HS-5 (cell line): ENCODE measurements at places on chromosomes 11 and 22.

GRCh38 chr22:20530368-20531153 is 23.2 kb downstream of the MED15 start:
- no peak for DNase-seq

GRCh38 chr11:73464347-73464746 is 88.1 kb downstream of the RELT start:
- DNase-seq = no peak

DNA sequence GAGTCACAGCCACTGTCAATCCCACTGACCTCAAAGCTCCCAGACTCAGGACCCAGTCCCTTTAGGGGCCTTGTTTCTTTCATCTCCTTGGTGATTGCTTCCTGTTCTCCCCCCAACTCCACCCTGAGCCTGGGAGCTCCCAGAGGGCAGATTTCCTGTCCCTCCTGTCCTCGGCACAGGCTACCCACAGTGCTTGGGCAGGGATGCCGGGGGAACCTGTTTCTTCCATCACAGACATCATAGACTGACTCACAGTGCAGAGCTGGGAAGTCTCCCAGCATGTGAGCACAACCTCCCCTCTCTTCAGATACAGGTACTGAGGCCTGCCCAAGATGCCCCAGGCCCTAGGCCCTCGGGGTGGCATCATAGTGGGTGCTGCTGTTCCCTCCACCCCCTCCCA is 16.6 kb downstream of the TRIM29 start:
- no peak for DNase-seq

DNA sequence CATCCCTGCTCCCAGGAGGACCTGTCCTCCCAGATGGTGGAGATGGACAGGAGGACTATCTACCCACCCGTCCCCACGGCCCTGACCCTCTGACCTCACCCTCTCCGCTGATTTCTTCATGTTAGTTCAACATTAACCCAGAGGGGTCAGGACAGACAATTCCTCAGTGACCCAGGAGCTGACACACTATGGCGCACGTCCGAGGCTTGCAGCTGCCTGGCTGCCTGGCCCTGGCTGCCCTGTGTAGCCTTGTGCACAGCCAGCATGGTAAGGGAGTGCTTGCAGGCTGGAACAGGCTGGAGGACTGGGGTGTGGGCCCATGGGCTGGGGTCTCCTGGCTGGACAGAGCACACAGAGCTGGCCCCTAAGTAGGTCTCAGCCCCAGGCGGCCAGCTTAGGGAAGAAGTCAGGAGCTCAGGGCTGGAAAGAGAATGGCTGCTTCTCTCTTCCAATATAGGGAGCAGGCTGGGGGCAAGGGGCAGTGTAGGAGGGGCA is at the start of gene F2:
TSS of gene F2 (plus strand) at position 166 of the 495 bp plus-strand sequence. CDS start at position 189, 23 bp downstream.
- DNase-seq = no peak

DNA sequence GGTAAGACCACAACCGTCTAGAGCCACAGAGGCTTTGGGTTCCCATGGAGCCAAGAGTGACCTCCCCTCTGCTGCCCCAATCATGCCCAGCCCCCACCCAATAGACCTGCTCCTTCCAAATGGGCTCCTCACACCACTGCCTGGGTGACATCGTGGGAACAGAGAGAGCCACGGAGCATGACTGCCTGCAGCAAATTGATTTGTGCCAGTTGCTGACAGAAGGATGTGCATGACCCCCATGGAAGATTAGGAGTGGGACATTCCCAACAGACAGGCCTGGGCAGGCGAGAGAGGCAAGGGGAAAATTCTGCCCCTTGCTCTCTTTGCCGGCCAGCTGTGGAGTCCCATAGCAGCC is 88.5 kb downstream of the TENM4 start:
- no peak for DNase-seq

GRCh38 chr11:9017773-9018172 is 14.0 kb upstream of the NRIP3 start:
- DNase-seq = no peak

DNA sequence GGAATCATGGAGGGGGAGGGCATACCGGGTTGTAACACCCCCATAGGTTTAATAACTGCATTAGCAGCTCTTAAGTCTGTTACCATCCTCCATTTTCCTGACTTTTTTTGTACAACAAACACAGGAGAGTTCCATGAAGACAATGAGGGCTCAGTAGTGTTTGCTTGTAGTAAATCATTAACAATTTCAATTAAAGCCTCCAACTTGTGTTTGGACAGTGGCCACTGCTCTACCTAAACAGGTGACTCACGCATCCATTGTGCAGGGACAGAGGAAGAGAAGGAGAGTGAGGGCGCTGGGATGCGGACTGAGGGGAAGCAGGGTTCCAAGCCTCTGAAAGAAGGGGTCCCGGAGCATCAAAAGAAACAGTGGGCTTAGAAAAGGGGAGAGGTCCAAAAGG is 21.3 kb upstream of the MTNR1B start:
- DNase-seq = no peak

DNA sequence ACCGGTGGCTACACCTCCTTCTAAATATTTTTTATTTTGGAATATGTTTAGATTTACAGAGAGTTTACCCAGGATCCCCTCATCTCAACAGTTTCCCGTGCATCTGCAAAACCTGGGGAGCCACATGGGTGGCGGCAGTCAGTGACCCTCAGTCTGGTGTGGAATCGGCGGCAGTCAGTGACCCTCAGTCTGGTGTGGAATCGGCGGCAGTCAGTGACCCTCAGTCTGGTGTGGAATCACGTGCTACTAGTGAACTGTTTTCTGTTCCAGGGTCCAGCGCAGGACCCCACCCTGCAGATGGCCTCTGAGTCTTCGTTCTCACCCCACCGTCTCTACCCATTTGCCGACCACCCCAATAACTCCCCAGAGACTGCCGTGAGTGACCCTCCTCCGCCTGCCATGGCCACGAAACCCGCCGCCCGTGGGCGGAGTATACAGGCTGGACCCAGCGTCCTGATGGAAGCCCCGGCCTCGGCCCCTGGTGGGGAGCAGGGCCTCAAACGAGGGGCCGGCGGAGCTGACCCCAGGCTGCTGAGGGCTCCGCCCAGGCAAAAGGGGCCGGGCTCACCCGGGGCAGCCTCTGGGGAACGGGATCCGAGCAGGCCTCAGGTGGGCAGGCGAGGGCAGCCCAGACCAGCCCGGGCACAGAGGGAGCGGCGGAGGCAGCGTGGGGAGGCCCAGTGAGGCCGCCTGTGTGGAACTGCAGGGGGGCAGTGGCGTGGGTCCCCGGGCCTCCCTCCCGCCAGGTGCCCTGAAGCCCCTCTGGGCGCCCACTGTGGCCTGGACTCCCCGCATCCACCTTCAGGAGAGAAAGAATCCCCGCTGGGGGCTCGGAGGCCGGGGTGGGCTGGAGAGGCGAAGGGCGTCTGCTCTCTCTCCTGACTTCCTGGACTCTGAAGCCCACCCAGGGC is 2.5 kb downstream of the IL17REL start:
- DNase-seq = no peak

GRCh38 chr11:73752216-73752867 is 8.5 kb downstream of the RAB6A start:
- no peak for DNase-seq

DNA sequence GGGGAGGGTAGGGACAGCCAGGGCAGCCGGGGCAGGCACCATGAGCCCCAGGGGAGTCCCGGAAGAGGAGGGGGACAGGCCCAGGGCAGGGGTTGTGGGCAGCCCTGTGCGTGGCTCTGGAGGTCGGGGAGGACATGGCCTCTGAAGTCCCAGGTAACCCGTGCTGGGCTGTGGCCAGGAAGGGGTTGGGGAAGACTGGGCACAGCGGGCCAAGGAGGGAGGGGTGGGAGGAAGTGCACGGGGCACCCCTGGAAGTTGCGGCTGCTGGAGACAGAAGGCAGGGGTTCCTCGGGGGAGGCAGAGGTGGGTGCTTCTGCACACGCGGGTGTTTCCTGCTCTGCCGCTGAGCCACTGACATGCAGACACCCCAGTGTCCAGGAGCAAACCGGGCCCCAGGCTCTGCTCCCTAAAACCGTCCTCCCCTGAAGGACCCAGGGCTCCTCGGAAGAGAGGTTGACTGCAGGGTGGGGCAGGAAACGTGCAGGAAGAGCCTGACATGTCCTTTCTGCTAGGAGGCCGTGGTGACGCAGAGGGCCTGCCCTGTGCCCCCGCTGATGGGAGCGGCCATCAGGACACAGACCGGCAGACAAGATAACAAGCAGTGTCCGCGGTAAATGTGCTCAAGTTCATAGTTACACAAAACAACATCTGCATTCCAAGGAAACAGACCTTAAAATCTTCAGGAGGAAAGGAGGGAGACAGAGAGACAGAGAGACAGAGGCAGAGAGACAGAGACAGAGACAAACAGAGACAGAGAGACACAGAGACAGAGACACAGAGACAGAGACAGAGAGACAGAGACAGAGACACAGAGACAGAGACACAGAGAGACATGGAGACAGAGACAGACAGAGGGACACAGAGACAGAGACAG is 5.7 kb downstream of the TNNI2 start:
- no peak for DNase-seq

GRCh38 chr22:31241200-31241599 is 29.1 kb downstream of the LIMK2 start:
- no peak for DNase-seq

DNA sequence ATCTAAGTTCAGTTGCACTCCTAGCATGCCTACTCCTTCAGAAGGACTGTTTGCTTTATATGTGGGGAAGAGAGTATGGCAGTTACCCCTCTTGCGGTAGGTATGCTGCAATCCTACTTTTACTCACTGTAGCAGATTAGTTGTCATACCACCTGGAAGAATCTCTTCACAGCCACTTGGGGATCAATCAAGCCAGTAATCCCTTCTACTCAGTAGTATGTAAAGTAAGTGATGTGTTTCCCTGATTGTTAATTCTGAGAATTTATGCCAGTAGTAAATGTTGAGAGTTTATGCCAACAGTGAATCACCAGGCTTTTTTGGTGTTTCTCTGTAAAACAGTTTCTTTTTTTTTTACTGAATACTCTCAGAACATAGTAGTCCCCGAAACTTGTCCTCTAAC is 34.4 kb downstream of the PRMT3 start:
- no peak for DNase-seq

GRCh38 chr11:65947603-65948125 is 2.4 kb downstream of the TSGA10IP start:
- no peak for DNase-seq

DNA sequence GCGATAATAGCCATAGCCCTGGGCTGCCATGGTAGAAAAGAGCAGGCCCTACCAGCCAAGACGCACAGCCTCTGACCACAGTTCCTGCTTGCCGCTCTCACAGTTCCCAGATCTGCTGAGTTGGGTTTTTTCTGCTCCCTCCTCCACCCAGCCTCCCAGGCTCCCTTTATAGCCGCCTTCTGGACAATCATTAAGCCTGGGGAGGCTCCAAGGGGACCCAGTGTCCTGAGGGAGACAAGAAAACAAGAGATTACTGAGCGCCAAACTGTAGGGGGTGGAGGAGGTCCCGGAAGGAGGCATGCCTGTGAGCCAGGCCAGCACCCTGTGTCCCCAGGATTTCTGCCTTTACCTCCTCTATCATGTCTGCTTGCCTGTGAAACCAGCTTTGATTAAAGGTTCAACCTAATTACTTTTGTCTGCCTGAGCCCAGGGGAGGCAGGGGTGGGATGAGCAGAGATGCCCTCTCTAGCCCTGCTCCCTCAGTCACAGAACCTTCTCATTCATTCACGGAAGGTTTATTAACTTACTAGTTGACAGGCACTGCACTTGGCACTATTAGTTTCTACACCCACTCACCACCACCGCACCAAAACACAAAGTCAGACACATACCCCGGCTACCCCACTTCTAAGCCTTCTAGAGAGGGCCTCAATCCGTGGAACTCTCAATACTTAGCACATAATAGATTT is 1.2 kb downstream of the SLC37A4 start:
- DNase-seq = no peak

DNA sequence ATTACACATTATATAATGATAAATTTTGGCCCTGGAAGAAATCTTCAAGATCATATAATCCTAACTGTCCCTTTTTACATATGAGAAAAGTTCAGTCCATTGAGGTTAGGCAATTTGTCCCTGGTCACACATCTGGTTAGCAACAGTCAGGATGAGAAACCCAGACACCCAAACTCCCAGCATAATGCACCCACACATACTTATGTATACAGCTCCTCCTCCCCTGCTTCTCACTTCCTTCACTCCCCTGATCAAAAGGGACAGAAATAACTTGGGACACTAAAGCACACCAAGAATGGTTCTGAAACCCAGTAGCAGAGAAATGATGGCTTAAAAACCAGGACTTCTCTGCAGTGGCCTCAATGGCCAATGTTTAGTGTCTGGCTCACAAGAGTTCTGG is 11.1 kb downstream of the NUMA1 start:
- DNase-seq = no peak
